ENCODE measurements at places on chromosomes 2 and 18. TPM values are rescaled to one million over a fixed set of nuclear protein-coding genes. Genes with fewer than 3 reads are reported as not detected.

GRCh38 chr2:185667452-185667851 is 71.2 kb upstream of the FSIP2 start:
- no peak for DNase-seq

- DNase-seq, result no peak
Observed at GRCh38 chr2:66574701-66575624, 140.0 kb downstream of the MEIS1 start.

GRCh38 chr2:72083751-72084583 is 63.7 kb downstream of the CYP26B1 start:
- DNase-seq, result no peak

The CAPN14 gene
- 0.35 TPM for total RNA-seq

The PLCL1 gene
- total RNA-seq, result 96.2 TPM

Measured in Right ventricle myocardium inferior (tissue), 1 donor.